ENCODE measurements at places on chromosomes 6 and 20. TPM values are rescaled to one million over a fixed set of nuclear protein-coding genes. Genes with fewer than 3 reads are reported as not detected.

DNA sequence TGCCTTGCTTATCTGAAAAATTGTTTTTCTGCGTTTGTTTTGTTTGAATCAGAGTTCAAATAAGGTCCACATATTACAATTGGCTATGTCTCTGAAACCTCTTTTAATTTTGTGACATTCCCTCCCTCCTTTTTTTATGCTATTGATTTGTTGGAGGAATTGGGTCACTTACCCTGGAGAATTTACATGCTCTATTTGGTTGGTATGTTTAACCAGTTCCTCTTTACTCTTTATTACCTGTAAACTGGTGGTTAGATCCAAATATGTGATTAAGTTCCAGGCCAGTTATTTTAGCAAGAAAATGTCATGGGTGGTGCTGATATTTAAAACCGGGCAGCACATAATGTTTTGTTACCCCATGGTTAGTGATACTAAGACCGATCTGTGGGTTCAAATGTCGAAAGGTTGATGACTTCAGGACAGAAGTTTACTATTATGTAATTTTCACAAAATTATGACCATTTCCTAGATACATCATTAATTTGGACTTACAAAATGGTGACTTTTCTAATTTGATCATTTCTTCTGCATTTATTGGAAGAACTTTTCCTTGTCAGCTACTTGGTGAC, 77.3 kb downstream of the KIZ start:
- ATAC-seq, result no peak

Gene FBXL4
- 6.9 TPM for total RNA-seq

GRCh38 chr6:150720774-150721233, 121.1 kb downstream of the PLEKHG1 start:
- peak; percentile 91 for ATAC-seq

GRCh38 chr20:23643659-23644058, 5.9 kb upstream of the CST3 start:
- no peak for ATAC-seq

Gene EYA2
- 27.7 TPM for total RNA-seq

DNA sequence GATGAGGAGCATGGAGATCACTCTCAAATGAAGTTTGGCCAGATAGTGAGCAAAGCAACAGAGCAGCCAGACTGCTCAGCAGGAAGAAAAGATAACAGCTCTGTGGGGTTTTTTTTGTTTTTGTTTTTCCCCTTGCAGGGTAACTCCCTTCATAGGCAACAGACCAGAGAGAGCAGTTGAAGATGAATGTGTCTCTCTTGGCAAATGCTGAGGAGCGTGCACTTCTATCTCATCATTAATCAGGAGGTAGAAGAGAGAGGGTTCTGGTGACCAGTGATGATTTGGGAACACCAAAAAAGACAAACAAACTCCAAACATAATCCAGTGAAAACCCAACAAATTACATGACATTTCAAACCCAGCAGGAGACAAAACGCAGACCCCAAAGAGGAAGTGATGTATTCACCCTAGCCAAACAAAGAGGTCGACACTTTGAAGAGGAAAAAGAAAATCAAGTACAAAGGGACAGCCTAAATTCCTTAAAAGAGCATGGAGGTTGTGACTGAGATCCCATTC, 66.2 kb upstream of the RREB1 start:
- ATAC-seq, result no peak

Gene HLA-DRA
- 38.7 TPM for total RNA-seq

DNA sequence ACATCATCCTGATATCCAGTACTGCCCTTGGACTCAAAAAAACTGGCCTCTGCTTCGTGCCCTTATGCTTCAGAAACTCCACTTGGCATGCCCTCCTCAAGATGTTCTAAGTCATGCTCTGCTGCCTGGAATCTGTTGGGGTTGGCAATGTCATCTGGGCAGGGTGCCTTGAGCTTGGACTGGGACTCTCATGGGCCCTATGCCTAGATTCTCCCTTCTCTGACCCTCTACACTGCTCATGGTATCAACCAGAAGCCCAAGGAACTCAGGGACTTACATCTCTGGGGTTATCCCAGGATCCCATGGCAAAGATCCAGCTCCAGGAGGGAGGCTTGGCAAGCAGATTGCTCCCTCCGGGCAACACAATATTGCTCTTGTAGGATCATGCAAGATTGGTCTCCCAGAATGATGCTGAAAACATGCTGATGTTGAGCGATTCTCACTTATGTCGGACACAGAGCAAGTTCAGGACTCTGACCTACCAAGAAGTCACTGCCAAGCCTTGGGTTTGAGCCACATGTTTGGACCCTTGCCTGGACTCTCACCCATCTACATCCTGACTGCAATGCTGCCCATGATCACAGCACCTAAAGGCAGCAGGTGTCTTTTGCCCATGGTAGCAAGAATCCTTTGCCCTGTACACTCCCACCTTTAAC, 88.8 kb downstream of the ADAT2 start:
- no peak for ATAC-seq

Gene VIP
- total RNA-seq, result not detected

- ATAC-seq, result no peak
Measured at GRCh38 chr20:8986631-8987030, 82.3 kb upstream of the PLCB4 start.

Gene CMTR1
- total RNA-seq, result 16.5 TPM

Gene MEP1A
- total RNA-seq, result not detected

DNA sequence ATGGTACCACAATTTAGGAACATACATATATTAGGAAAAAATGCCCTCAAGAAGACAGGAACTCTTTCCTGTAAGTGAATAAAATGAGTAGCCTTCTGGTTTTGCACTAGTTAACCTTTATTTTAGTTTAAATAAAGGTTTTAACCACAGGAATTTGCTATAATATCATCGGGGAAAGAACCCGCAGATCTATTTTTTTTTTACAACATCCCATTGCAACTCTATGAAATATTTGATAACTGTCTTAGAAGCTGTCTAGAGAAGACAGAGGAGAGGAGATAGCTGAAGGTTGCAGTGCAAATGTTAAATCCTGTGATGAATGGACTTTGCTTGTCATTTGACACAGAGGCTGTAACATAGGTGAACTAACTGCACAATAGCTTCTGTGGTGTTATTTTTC, 69.5 kb downstream of the TINAG start:
- ATAC-seq, result no peak

GRCh38 chr6:37589941-37590340, 90.2 kb upstream of the CCDC167 start:
- ATAC-seq, result no peak

Gene HLA-DOA
- total RNA-seq, result 1.4 TPM

DNA sequence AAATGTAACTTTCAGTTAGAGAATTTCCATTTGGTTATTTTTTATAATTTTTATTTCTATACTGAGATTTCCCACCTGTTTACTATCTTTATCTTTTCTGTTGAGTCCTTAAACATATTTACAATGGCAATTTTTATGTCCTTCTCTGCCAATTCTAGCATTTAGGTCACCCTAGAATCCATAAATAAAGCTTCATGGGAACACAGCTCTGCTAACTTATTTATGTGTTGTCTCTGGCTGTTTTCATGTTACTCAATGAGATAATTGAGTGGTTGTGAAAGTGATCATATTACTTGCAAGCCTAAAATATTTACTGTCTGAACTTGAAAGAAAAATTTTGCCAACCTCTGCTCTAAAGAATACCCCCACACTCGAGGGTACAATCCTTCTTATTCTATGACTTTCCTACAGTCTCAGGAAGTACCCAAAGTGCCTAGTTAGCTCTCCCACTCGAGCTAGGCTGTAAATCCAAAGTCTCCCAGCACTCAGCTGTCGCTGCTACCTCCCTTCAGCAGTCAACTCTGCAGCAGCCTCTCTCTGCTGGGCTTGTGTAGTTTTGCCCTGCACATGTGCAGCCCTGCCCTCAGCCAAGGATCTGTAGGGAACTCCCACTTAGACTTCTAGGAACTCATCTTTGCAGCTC, 53.5 kb upstream of the GCLC start:
- ATAC-seq, result peak; percentile 56

Data from esophagus mucosa (tissue), 1 donor.